ENCODE measurements at places on chromosomes 2 and 18. TPM values are rescaled to one million over a fixed set of nuclear protein-coding genes. Genes with fewer than 3 reads are reported as not detected.

GRCh38 chr2:172412984-172413492, 14.3 kb upstream of the ITGA6 start:
- H3K27ac ChIP-seq: no peak overlapping the region
- no peak for DNase-seq
- H3K27me3 ChIP-seq: no peaks in the 10 kb centered on the region

- H3K36me3 ChIP-seq: no peaks in the 10 kb centered on the region
- no peak overlapping the region for H3K27ac ChIP-seq
- H3K4me3 ChIP-seq: no peak overlapping the region
Measured at GRCh38 chr2:13916066-13916465, 716.5 kb upstream of the LRATD1 start.

- H3K27me3 ChIP-seq: no peaks in the 10 kb centered on the region
- H3K4me3 ChIP-seq: no peak overlapping the region
- H3K27ac ChIP-seq: no peak overlapping the region
Measured at GRCh38 chr18:77478646-77479442, 229.2 kb downstream of the GALR1 start.

GRCh38 chr2:231300020-231300721, 95.3 kb upstream of the B3GNT7 start:
- no peaks in the 10 kb centered on the region for H3K4me1 ChIP-seq
- no peaks in the 10 kb centered on the region for H3K36me3 ChIP-seq
- H3K27ac ChIP-seq: no peak overlapping the region

The MBP gene
- total RNA-seq: 88.2 TPM

The LOXL3 gene
- 2.0 TPM for total RNA-seq

- no peak overlapping the region for H3K27ac ChIP-seq
- H3K27me3 ChIP-seq: no peaks in the 10 kb centered on the region
- H3K4me1 ChIP-seq: peaks cover 16% of the 10 kb centered on the region
- no peak overlapping the region for H3K4me3 ChIP-seq
- DNase-seq: no peak
Measured at GRCh38 chr18:11322006-11322405, 172.6 kb upstream of the PIEZO2 start.

The BAZ2B gene
- total RNA-seq: 25.8 TPM

DNA sequence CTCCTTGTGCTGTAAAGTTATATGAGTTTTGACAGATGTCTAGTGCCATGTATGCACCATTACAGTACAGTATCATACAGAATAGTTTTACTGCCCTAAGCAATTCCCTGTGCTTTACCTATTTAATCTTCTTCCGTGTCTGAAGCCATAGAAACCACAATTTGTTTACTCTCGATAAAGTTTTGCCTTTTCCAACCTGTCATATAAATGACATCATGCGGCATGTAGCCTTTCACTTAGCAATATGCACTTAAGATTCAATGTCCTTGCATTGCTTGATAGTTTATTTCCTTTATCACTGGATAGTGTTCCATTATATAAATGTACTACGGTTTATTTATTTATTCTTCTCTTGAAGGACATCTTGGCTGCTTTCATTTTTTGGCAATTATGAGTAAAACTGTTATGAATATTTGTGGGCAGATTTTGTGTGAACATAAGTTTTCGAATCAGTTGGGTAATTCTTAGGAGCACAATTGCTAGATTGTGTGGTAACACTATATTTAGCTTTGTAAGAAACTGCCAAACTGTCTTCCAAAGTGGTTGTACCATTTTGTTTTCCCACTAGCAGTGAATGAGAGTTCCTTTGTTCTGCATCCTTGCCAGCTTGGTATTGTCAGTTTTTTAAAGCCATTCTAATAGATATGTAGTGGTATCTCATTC, 136.8 kb upstream of the MAP3K20 start:
- H3K4me3 ChIP-seq: no peak overlapping the region
- H3K27me3 ChIP-seq: no peaks in the 10 kb centered on the region
- no peaks in the 10 kb centered on the region for H3K36me3 ChIP-seq
- H3K27ac ChIP-seq: no peak overlapping the region

- H3K36me3 ChIP-seq: no peaks in the 10 kb centered on the region
- H3K4me1 ChIP-seq: no peaks in the 10 kb centered on the region
- no peaks in the 10 kb centered on the region for H3K27me3 ChIP-seq
- no peak overlapping the region for H3K27ac ChIP-seq
Measured at GRCh38 chr2:75952173-75952572, 241.5 kb upstream of the GCFC2 start.

- H3K27me3 ChIP-seq: no peaks in the 10 kb centered on the region
- peaks cover 97% of the 10 kb centered on the region for H3K36me3 ChIP-seq
- no peak overlapping the region for H3K27ac ChIP-seq
- H3K4me3 ChIP-seq: no peak overlapping the region
Measured at GRCh38 chr18:3097082-3097481, 84.1 kb upstream of the LPIN2 start.

- no peak overlapping the region for H3K4me3 ChIP-seq
- no peaks in the 10 kb centered on the region for H3K36me3 ChIP-seq
- no peak overlapping the region for H3K27ac ChIP-seq
Measured at GRCh38 chr2:3601561-3602271, 6.8 kb downstream of the COLEC11 start.

The WDR75 gene
- total RNA-seq: 19.1 TPM

GRCh38 chr2:79901161-79901560, 388.3 kb downstream of the CTNNA2 start:
- H3K27ac ChIP-seq: no peak overlapping the region
- H3K36me3 ChIP-seq: no peaks in the 10 kb centered on the region
- no peak overlapping the region for H3K4me3 ChIP-seq
- H3K27me3 ChIP-seq: no peaks in the 10 kb centered on the region

All from psoas muscle (tissue), 8 donors.